M059J (cell line): ENCODE measurements at places on chromosomes 7 and 10.

GRCh38 chr10:22605168-22605567, 109.2 kb downstream of the PIP4K2A start:
- peak; percentile 65 for DNase-seq

DNA sequence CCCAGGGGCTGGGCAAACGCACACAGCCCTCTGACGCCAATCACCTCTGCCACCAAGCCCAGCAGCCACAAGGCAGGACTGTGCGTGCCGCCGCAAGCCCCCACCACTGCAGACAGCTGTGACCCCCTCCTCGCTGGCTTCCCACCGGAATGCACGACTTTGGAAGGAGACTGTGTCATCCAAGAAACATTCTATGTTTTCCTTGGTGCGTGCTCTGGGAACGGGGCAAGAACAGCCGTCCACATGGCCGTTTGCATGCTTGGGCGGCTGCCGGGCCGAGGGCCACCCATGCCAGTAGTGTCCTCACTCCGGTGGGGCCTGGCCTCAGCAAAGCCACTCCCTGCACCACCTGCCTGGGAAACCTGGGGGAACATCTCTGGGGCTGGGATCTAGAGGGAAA, 17.6 kb upstream of the ELN start:
- no peak for DNase-seq

GRCh38 chr10:4018054-4018511, 233.1 kb upstream of the KLF6 start:
- no peak for DNase-seq

DNA sequence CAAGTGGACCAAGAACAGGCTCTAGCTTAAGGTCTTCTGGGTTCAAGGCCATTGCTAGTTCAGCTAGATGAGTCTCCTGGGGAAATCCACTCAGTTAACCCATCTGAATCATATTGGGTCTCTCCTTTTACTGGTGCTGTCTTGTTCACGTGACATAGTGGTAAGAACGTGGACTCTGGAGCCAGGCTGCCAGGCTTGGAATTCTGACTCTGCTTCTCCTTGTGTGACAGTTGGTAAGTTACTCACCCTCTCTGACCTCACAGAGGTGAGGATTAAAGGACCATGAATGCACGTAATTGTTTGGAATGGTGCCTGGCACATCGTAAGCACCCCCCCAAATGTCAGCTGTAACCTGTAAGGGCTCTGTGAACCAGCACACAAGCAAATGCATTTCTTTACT, 9.7 kb upstream of the CALU start:
- DNase-seq, result peak; percentile 73

- no peak for DNase-seq
Measured at GRCh38 chr10:48656914-48657305, 27.8 kb upstream of the WDFY4 start.

GRCh38 chr7:33644489-33644888, 260.9 kb upstream of the BMPER start:
- DNase-seq, result no peak

DNA sequence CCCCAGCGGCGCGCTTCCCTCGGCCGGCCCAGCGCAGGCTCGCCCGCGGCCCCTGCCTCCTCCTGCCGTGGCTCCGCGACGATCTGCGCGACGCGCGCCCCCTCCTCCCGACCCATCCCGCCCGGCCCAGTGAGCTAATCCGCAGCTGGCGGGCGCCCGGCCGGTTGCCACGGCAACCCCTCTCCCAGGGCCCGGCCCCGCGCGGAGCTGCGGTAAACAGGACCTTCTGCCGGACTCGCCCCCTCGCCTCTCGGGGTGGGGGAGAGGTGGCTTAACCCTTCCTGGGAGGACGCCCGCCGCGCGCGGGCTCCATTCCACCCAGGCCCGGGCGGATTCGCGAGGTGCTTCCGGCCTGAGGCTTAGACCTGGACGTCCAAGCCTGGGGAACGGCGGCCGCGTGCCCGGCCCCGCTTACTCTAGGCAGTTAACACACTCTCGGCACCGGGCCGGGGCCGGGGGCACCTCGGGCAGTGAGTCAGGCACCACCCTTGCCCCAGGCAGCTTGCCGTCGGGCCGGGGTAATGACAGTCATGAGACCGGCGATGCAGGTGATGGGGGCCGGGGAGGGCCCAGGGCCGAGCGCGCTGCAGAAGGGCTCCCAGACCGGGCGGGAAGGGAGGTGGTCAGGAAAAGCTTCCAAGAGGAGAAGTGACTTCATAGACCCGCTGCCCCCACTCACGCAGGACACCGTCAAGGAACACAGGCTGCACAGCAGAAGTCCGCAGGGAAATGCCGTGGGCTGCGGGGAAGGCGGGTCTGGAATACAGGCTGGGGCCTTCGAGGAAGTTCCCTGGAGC, at the start of gene DENND2A:
TSS of gene DENND2A (minus strand) at position 87 of the 797 bp plus-strand sequence. CDS start 38,416 bp downstream, outside the sequence.
- DNase-seq, result peak; percentile 74

GRCh38 chr7:117993377-117994003, 120.2 kb upstream of the CTTNBP2 start:
- peak; percentile 36 for DNase-seq

- no peak for DNase-seq
Measured at GRCh38 chr7:85608804-85609203, 421.9 kb upstream of the SEMA3D start.

DNA sequence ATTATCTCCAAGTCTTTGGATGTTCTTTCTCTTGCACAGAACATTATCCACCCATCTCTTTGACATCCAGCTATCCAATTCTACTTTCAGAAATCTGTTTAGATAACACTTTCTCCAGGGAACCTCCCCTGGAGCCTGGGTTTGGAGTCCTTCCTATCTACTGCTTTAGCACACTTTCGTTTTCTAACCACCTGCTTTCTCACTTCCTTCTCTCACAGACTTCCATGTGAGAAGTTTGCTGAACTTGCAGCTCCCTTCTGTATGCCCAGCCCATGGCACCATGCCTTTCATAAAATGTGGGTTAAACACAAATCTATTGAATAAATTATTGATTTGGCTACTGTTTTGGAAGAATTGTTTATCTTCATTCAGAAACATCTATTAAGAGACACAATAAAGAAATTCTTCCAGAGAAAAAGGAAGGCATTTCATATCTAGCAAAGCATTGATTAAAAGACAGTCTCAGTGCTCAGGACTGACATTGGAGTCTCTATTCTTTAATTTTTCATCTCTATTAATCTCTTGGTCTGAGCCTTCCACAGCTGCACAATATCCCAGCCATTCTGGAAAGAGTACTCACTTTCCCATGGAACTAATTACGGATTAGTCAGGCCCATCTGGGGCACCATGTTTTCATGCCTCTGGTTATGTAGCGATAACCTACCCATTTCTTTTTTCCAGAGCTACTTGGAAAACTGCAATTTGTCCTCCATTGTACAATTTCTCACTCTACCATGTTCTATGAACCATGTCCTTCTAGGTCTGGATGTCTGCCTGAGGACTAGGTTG, 1077.3 kb downstream of the SORCS3 start:
- DNase-seq, result no peak

GRCh38 chr10:76086761-76087639, 655.6 kb downstream of the LRMDA start:
- DNase-seq, result peak; percentile 93

DNA sequence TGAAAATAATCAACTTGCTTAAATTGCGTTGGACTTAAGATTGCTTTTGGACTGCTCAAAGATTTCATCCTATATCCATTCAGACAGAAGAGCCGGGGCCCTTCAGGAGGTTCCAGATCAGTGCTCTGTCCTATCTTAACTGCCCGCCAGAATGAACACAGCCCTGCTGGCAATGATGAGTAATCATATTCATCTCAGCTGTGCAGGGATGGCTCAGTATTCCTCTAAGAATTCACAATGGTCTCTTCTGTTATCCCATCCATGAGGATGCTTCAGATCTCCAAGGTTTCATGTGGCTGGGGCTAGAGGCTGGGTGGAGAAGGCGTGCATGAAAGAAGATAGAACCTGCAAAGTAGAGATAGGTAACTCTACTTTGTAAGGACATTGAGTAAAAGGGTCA, 80.0 kb upstream of the NPVF start:
- no peak for DNase-seq

- peak; percentile 100 for DNase-seq
Measured at GRCh38 chr7:101882595-101883564, 65.5 kb downstream of the CUX1 start.

DNA sequence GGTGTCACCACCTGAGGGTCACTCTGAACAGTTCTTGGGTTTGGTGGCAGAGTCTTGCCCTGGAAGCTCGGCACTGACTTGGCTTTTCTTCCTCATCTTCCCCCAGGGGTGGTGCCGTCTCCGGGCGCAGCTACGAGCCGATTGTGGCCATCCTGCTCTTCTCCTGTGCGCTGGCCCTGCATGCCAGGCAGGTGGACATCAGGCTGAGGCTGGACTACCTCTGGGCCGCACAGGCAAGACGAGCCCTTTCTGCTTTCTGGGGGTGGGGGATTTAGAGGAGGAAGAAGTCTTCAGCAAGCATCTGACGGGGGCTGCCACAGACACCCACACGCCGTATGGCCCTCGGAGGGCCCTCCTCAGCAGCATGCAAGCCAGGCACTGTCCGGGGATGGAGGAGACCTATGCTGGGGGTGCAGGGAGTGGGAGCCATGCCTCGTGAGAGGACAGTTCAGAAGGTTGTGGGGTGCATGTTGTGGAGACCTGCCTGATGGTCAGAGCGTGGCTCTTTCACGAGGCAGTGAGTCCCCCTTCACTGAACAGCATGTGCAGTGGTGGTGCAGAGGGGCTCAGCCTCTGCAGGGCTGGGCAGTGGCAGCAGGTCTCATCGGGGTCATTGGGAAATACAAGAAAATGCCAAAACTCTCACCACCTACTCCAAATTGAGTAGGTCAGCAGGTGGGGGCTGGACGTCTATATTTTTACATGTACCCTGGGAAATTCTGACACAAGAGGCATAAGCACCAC, 112.4 kb downstream of the ADCY1 start:
- no peak for DNase-seq
